Upper lobe of right lung (tissue), 1 donor: ENCODE measurements at places on chromosomes 2 and 18.
A peak's percentile ranks its signal among the peaks of the same experiment; 100 is the strongest.

- H3K4me3 ChIP-seq, result no peak overlapping the region
- no peaks in the 10 kb centered on the region for H3K36me3 ChIP-seq
- DNase-seq, result peak; percentile 92
- H3K27ac ChIP-seq, result peak overlapping the region; percentile 87
- no peaks in the 10 kb centered on the region for H3K27me3 ChIP-seq
Observed at GRCh38 chr2:43158259-43158880, 68.0 kb downstream of the ZFP36L2 start.

- H3K27me3 ChIP-seq, result peaks cover 83% of the 10 kb centered on the region
- H3K4me1 ChIP-seq, result no peaks in the 10 kb centered on the region
- H3K36me3 ChIP-seq, result no peaks in the 10 kb centered on the region
- no peak overlapping the region for H3K4me3 ChIP-seq
- H3K27ac ChIP-seq, result no peak overlapping the region
Observed at GRCh38 chr2:161430386-161430785, 14.3 kb downstream of the TBR1 start.

- peaks cover 15% of the 10 kb centered on the region for H3K4me1 ChIP-seq
- H3K36me3 ChIP-seq, result no peaks in the 10 kb centered on the region
- no peak overlapping the region for H3K4me3 ChIP-seq
- H3K27me3 ChIP-seq, result no peaks in the 10 kb centered on the region
Observed at GRCh38 chr2:43183743-43184142, 42.7 kb downstream of the ZFP36L2 start.

DNA sequence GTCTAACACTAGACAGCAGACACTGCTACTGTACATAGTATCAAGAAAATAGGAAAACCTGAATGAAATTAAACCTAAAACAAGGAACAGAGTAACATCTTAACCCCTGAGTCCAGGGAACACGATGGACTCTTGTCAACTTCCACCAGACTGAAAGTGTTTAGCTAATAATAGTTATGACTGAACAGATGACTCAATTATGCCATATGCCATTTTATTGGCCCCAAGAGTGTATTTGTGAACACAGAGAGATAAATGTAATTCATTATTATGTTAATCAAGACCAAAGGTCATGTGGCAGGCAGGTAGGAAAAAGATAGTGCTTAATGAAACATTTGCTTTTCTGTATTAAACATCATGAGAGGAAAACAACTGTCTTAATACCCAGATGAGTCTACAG is 58.0 kb downstream of the NYAP2 start:
- no peak for DNase-seq
- no peaks in the 10 kb centered on the region for H3K36me3 ChIP-seq
- no peak overlapping the region for H3K27ac ChIP-seq

- no peaks in the 10 kb centered on the region for H3K27me3 ChIP-seq
- no peak overlapping the region for H3K4me3 ChIP-seq
- no peak overlapping the region for H3K27ac ChIP-seq
- H3K36me3 ChIP-seq, result no peaks in the 10 kb centered on the region
Observed at GRCh38 chr2:239202343-239202742, 198.5 kb downstream of the HDAC4 start.

DNA sequence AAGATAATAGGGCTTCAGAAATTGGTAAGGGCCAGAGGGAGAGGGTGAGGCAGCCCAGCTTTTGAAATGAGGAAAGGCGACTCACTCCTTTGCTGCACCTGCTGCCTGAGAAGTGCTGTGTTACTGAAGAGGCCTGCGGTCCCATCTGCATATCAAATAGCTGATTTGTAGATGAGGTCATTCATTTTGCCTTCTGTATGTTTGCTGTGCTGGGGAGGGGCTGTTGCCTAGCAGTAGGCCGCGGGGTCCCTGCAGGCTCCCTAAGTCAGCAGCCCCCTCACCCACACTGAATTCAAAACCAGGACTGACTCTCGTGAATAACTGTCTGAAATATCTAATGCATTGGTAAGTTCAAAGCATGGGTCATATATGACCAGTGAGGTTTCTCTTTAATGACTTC is 377.2 kb downstream of the SOX11 start:
- no peak for DNase-seq
- H3K4me1 ChIP-seq, result no peaks in the 10 kb centered on the region
- no peak overlapping the region for H3K4me3 ChIP-seq
- H3K27ac ChIP-seq, result no peak overlapping the region
- no peaks in the 10 kb centered on the region for H3K27me3 ChIP-seq

GRCh38 chr2:234447189-234447588 is 49.7 kb downstream of the ARL4C start:
- DNase-seq, result no peak
- H3K27me3 ChIP-seq, result no peaks in the 10 kb centered on the region
- H3K27ac ChIP-seq, result peak overlapping the region; percentile 86
- H3K4me3 ChIP-seq, result no peak overlapping the region
- peaks cover 35% of the 10 kb centered on the region for H3K4me1 ChIP-seq

DNA sequence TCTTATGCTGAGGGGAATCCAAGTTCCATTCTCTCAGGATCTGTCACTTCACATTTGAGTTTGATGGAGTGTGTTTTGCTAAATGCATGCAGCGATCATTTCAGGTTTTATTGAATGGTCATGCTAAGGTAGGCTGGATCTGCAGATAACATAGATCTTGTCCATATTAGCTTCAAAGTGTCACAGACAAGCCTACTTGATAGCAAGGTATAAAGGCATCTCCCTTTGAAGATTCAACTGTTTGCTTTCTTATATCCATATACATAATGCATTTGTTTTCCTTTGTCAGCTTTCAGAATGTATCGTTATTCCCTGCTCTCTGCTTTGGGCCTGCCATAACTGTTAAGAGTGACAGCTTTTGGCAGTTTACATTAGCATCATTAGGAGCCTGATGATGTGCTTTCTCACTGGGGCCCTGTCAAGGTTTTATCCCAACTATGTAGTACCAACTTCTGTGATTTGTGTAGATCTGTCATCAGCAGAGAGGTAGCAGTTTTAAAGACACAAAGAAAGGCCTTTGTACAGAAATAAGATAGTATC is 604.3 kb upstream of the CDH7 start:
- H3K27ac ChIP-seq, result no peak overlapping the region
- no peak overlapping the region for H3K4me3 ChIP-seq
- no peaks in the 10 kb centered on the region for H3K27me3 ChIP-seq

GRCh38 chr2:26316041-26316440 is 29.9 kb upstream of the SELENOI start:
- H3K4me1 ChIP-seq, result no peaks in the 10 kb centered on the region
- H3K27ac ChIP-seq, result no peak overlapping the region
- no peaks in the 10 kb centered on the region for H3K27me3 ChIP-seq
- DNase-seq, result no peak
- H3K36me3 ChIP-seq, result no peaks in the 10 kb centered on the region

- H3K36me3 ChIP-seq, result no peaks in the 10 kb centered on the region
- H3K27me3 ChIP-seq, result no peaks in the 10 kb centered on the region
- H3K27ac ChIP-seq, result no peak overlapping the region
- H3K4me1 ChIP-seq, result no peaks in the 10 kb centered on the region
- no peak for DNase-seq
Observed at GRCh38 chr2:188964976-188965546, 9.1 kb upstream of the COL3A1 start.

GRCh38 chr2:68365087-68365486 is at the start of gene PLEK:
Gene PLEK (plus strand): TSS chr2:68365282. CDS start chr2:68365352, 70 bp downstream.
- DNase-seq, result peak; percentile 77
- no peaks in the 10 kb centered on the region for H3K36me3 ChIP-seq
- no peaks in the 10 kb centered on the region for H3K27me3 ChIP-seq
- H3K4me1 ChIP-seq, result peaks cover 11% of the 10 kb centered on the region
- H3K27ac ChIP-seq, result peak within 1 kb of the TSS; percentile 43

GRCh38 chr2:74982577-74982976 is 24.1 kb downstream of the POLE4 start:
- DNase-seq, result no peak
- no peaks in the 10 kb centered on the region for H3K36me3 ChIP-seq
- H3K4me1 ChIP-seq, result no peaks in the 10 kb centered on the region
- H3K27ac ChIP-seq, result no peak overlapping the region

DNA sequence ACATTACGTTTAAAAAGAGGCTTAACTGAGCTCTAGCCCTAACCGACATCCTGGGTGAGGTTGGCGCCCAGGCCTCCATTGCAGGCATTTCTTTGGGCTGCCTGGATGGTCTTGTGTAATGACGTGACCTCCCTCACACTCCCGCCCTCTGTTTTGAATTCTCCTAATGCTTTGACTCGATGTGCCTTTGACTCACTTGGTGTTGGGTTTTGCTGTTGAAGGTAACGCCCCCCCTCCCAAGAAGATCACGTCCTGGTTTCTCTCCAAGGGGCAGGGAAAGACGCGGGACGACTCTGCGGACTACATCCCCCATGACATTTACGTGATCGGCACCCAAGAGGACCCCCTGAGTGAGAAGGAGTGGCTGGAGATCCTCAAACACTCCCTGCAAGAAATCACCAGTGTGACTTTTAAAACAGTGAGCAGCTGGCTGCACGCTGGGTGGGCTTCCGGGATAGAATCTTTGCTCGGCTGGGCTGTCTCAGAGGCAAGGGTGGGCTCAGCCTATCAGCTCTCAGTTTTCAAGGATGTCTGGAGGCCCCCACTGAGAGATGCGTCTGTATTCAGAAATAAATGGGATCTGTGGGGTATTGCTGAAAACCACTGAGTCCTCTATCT is 87.9 kb upstream of the ATG16L1 start:
- no peak overlapping the region for H3K27ac ChIP-seq
- no peak overlapping the region for H3K4me3 ChIP-seq
- DNase-seq, result no peak
- peaks cover 13% of the 10 kb centered on the region for H3K4me1 ChIP-seq
- H3K27me3 ChIP-seq, result no peaks in the 10 kb centered on the region

GRCh38 chr2:236758406-236758805 is 188.8 kb downstream of the ACKR3 start:
- no peak overlapping the region for H3K4me3 ChIP-seq
- H3K4me1 ChIP-seq, result peaks cover 5% of the 10 kb centered on the region
- H3K27ac ChIP-seq, result no peak overlapping the region
- H3K36me3 ChIP-seq, result no peaks in the 10 kb centered on the region
- no peaks in the 10 kb centered on the region for H3K27me3 ChIP-seq

GRCh38 chr2:61426267-61426897 is 44.5 kb downstream of the USP34 start:
- H3K4me1 ChIP-seq, result peaks cover 43% of the 10 kb centered on the region
- H3K4me3 ChIP-seq, result no peak overlapping the region
- H3K36me3 ChIP-seq, result no peaks in the 10 kb centered on the region
- peak; percentile 76 for DNase-seq
- peak overlapping the region; percentile 39 for H3K27ac ChIP-seq

DNA sequence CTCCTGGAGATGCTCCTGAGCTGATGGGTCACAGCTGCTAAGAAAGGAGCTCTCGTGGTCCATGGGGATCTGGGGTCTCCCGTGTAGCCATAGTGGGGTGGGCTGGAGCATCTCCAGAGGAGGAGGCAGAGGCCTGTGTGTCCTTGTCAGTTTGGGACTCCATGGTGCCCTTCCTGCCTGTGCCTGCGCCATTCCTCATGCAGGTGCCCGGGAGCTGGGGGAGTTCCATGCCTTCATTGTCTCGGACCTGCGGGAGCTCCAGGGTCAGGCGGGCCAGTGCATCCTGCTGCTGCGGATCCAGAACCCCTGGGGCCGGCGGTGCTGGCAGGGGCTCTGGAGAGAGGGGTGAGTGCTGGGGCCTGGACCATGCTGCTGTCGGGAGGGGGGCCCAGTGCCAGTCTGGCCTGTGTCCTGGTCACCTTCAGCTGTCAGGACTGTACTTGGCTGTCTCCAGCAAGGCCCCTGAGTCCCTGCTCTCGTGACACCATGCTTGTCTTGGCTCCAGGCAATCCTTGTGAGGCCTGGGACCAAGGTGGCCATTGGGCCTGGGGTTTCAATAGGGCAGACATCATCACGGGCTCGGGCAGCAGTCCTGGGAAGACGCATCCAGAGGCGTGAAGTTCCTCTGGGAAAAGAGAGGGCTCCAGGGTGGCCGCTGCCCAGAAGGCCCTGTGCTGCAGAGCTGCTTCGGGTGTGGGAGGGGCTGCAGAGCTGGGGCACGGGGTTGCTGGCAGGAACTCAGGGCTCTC is 7.3 kb downstream of the CAPN10 start:
- H3K36me3 ChIP-seq, result peaks cover 52% of the 10 kb centered on the region
- H3K4me1 ChIP-seq, result no peaks in the 10 kb centered on the region
- no peaks in the 10 kb centered on the region for H3K27me3 ChIP-seq
- peak; percentile 61 for DNase-seq

DNA sequence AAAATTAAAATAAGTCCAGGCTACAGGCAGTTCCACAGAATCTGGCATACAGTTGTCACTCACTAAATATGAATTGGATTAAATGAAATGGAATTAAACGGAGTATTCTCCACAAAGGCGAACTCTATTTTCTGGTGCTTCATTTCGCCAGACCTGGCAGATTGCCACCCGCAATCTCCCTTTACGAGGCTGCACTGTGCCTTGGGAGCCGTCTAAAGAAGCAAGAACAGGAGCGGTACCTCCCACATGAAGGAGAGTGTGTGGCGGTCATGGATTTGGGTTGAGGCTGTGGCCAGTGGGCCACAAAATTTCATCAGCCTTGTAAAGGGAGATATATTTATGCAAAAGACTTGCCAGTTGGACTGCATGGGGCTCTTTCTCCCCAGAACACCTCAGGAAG is 151.0 kb downstream of the OSR1 start:
- no peak for DNase-seq
- H3K27me3 ChIP-seq, result no peaks in the 10 kb centered on the region
- H3K4me3 ChIP-seq, result no peak overlapping the region
- H3K27ac ChIP-seq, result no peak overlapping the region

DNA sequence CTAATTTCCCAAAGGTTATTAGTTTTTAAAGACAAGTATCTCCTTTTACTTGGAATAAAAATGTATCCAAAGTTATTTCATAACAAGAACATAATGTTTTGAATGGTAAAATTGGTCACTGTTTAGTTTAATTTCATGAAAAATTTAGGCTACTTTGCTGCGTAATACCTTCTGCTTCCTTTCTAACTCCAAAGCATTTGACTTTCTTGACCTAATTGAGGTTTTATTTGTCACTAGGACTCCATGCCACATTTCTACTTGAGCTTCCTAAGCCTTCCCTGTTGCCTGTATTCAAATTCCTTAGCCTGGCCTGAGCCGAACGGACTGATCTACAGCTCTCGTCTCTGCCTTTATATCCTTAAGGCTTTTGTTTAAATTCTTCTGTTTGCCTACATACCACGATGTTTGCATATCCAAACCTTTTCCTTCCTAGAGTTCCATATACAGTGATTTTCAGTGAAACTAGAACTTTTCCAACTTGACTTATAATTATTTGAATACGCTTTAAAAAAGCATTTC is 25.1 kb downstream of the ARMC9 start:
- no peak for DNase-seq
- H3K27me3 ChIP-seq, result no peaks in the 10 kb centered on the region
- peak overlapping the region; percentile 67 for H3K27ac ChIP-seq
- no peak overlapping the region for H3K4me3 ChIP-seq
- H3K36me3 ChIP-seq, result no peaks in the 10 kb centered on the region

DNA sequence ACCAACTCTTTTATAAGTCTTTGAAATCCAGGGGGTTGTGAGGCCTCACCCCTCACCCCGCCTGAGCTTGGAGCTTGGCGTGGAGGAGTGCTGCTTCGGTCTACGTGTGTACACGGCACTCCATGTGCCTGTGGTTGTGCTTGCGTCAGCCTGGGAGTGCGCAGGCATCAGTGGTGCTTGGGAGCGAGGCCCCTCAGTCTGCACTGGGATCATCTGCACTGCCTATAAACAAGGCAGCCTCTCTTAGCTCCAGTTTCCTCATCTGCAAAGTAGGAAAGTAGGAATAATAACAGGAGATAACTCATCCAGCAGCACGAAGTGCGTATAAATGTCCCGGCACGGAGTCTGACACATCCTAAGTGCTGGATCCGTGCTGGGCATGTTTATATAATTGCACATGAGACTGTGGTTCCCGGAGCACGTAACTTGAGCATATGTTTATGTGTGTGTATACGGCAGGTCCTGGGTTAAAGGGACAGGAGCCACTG is 1.2 kb downstream of the GYPC start:
- H3K4me1 ChIP-seq, result peaks cover 53% of the 10 kb centered on the region

- no peaks in the 10 kb centered on the region for H3K4me1 ChIP-seq
- no peak overlapping the region for H3K27ac ChIP-seq
- H3K4me3 ChIP-seq, result no peak overlapping the region
- H3K36me3 ChIP-seq, result no peaks in the 10 kb centered on the region
Observed at GRCh38 chr18:79587226-79587741, 92.3 kb upstream of the CTDP1 start.
